Fibroblast of lung (primary cell): ENCODE measurements at places on chromosomes 5 and 9. TPM values are rescaled to one million over a fixed set of nuclear protein-coding genes. Genes with fewer than 3 reads are reported as not detected.

Gene HRCT1
- total RNA-seq = 0.26 and 1.2 TPM in 2 replicates

Gene SCGB3A1
- total RNA-seq = not detected in 2 replicates

Gene ZNF608
- 18.0 and 25.3 TPM in 2 replicates for total RNA-seq

Gene TICAM2
- total RNA-seq = 4.1 and 8.8 TPM in 2 replicates

Gene MARCHF11
- total RNA-seq = not detected in 2 replicates

Gene FOXD4L6
- not detected in 2 replicates for total RNA-seq

Gene ATP10B
- not detected in 2 replicates for total RNA-seq
